ENCODE measurements at places on chromosomes 6 and 20.

DNA sequence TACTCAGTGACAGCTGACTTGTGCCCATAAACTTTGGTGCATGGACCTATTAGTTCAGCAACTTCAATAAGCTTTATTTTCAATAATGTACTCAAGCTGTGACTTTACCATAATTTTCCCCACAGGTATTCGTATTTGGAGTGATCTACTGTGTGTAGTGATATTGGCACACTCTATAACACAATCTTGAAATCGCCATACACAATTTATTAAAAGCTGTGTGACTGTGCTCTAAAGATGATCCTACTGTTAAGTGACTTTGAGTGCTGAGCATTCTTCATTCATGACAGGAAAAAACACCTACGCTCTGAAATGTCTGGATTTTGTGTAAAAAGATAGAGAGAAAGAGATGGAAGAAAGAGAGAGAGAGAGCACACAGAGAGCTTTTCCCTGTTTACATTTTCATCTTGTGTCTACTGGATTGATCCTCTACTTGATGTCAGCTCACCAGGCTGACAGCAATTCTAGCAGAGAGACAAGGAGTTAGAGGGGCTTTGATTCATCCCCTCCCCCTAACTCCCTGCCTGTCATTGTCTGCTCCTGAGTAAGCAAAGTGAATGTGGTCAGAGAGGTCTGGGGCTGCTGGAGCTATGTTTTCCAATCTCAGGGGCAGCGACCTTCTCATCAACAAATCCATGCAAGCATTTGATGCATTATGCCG is 538.7 kb upstream of the POU3F2 start:
- DNase-seq: no peak

DNA sequence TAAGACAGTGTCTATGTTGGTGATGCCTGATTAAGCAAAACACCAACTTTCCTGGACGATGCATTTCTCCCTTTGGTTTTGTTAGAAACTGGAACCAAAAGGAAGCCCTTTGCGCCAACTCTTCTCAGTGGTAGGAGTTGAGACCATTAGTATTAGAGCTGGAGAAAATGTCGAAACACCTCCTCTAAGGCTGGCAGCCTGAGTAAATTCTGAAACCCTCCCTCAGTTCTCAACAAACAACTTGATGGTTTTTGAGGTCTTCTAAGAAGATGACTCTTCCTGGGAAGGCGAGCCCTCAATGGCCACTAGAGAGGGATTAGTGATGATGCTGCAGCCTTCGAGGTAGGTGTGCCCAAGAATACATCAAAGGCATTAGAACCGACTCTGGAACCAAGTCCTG is 78.4 kb upstream of the CCN6 start:
- no peak for DNase-seq

- DNase-seq: no peak
These were observed 707.5 kb downstream of the DHX35 start for GRCh38 chr20:39669659-39670058.

DNA sequence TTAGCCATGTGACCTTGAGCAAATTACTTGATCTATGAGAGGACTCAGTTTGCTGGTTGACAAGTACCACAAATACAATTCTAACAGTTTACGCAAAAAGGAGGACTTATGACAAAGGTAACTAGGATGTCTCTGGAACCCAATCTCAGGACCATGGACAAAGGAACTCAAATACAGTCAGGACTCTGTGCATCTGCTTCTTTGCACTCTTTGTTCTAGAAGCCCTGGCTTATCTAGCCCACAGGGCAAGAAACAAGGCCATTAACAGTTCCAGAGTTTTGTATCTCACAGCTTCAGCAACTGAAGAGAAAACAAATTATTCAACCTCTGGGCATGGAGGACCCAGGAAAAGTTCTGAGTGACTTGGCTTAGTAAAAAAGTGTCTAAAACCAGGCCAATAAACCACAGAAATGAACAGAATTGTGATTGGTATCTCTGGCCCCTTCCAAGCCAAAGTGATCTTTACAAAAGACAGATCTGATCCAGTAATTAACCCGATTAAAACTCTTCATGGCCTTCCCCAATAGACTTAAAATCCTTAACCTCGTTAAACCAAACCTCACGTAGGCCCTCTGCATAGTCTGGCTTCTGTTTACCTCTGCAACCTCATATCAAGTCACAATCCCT is 5.9 kb downstream of the WASF1 start:
- DNase-seq: no peak
